CD8-positive, alpha-beta memory T cell (primary cell): ENCODE measurements at places on chromosomes 12 and 14.

DNA sequence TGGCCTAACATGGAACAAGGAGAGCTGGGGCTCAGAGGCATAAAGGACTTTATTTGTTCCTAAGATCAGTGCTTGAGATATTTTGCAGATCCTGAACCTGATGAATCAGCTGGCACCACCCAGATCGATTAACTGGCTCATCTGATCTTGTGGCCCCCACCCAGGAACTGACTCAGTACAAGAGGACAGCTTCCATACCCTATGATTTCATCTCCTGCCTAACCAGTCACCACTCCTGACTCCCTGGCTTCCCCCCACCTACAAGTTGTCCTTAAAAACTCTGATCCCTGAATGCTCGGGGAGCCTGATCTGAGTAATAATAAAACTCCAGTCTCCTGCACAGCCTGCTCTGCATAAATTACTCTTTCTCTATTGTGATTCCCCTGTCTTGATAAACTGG is 5.1 kb downstream of the C12orf56 start:
- DNase-seq = no peak

DNA sequence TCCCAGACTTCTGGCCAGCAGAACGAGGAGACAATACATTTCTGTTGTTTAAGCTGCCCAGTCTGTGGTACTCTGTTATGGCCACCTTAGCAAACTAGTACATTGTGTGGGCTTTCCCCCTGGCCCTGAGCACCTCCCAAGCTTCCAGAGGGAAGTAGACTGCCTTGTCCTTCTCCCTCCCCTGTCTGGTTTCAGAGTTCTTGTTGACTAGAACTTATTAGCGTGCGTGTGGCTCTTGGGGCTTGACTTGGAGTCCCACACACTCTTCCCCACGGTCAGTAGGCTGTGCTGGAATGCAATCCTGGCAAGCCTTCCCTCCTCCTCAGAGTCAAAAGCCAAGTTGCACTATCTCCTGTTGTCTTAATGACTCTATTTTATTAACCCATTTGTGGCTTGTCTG is 27.7 kb downstream of the FBLN5 start:
- no peak for DNase-seq

DNA sequence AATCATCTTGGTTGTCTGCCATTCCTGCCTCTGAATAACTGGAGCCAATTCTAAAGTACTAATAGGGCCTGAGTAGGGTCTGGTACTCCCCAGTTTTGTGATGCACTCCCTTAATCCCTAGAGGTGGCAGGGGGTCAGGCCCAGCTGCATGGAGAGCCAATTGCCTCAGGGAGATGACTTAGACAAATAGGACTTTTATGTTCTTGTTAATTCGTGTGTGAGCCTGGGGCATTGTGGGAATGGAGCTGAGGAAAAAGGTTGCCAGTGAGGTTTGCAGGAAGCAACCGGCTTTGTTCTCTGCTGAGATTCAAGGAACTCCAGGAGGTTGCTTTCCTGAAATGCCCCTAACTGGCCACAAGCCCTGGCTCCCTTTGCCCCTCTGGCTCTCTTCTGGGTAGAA is 6.8 kb upstream of the DCD start:
- no peak for DNase-seq

- no peak for DNase-seq
Observed at GRCh38 chr14:87830443-87831096, 162.4 kb downstream of the GALC start.

- no peak for DNase-seq
Observed at GRCh38 chr14:91164676-91165075, 50.8 kb downstream of the DGLUCY start.

DNA sequence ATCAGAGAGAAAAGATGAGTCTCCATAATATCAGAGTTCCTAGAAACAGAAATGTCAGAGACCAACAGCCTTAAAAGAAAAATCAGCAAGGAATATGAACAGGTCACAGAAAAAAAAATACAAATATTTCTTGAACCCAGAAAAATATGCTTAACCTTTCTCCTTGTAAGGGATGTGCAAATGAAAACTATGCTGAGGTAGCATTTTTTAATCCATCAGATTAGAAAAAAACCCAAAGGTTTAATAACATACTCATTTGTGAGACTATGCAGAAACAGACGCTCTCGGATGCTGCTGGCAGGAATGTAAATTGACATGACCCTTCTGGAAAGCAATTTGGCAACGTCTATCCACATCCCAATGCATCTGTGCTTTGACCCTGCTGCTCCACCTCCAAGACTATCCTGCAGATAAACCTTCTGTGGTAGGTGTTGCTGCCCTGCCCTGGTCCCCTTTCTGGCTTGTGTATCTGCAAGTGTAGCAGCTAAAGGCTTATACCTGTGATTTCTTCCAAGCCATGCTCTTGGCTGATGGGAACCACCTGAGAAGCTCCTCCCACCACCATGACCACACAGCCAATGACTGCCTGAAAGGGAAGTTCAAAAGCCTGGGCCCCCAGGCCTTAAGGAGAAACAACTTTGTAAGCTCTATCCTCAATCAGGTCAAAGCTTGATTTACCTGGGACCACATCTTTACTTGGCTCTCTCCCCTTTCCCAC is 49.4 kb downstream of the LTBP2 start:
- DNase-seq = no peak

DNA sequence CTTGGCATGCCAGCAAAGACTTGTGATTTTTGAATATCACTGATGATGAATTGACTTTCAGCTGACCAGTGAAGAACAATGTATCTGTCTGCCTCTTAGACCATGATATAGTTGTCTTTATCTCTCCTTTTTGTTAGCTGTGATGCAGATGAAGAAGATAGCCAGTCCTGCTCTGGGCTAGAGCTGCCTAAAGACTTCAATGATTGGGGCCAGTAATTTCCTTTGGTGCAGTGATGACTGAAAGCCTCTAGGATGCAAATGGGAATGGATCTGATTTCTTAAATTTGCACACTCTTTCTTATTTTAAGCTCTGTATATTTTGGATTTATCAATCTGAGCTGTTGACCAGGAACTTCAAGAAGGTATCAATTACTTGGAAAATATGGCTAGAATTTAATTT is at the start of gene TAS2R9:
TAS2R9 (minus strand) TSS at position 101 of the 400 bp plus-strand sequence; CDS start at position 8, 93 bp downstream.
- no peak for DNase-seq

DNA sequence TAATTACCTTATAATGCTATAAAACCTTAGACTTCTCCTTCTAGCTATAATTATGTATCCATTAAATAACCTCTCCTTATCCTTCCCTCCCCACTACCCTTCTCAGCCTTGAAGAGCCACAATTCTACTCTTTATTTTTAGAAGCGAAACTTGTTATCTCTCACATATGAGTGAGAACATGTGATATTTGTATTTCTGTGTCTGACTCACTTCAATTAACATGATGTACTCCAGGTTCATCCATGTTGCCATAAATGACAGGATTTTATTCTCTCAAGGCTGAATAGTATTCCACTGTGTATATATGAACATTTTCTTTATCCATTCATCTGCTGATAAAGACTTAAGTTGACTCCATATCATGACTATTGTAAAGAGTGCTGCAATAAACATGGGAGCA is 485.6 kb downstream of the FLRT2 start:
- DNase-seq = no peak

DNA sequence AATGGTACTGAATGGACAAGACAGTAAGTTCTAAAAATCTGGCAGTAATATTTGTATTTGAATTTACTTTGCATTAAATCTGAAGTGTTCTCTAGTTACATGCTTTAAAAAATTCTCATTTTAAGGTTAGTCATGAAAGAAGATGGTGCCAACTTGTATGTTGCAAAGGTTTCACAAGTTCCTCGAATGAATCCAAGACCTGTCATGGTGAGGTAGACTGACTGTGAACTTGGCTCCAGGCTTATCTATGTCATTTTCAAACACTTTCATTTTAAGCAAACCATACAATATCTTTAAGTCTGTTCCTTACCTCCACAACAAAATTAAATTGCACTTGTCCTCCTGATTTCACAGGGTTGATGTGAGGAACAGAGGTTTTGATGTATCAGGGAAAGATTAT is 23.4 kb downstream of the CLEC2D start:
- no peak for DNase-seq

DNA sequence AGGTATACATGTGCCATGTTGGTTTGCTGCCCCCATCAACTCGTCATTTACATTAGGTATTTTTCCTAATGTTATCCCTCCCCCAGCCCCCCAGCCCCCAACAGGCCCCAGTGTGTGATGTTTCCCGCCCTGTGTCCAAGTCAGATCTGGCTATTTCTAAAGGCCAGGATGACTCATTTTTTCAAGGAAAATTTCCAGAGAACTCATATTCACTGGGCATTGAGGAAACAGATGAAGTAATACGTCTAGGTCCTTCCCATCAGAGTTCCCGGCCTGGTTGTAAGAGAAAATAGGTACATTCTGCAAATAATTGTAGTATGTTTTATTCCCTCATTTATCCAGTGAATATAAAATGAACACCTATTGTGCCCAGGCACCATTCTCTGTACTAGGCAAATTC is 345.2 kb downstream of the BCL11B start:
- DNase-seq = no peak

DNA sequence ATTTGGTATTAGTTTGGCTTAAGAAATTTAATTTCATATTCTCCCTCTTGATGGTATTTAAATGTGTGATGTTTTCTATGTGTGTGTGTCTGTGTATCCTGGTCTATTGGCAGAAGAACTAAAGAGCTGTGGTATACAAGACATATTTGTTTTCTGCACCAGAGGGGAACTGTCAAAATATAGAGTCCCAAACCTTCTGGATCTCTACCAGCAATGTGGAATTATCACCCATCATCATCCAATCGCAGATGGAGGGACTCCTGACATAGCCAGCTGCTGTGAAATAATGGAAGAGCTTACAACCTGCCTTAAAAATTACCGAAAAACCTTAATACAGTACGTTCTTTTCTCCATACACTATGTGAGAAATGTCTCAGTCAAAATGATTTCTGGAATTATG is 14.6 kb downstream of the CDKN3 start:
- DNase-seq = no peak

GRCh38 chr14:51396222-51396815 is 156.3 kb downstream of the TMX1 start:
- DNase-seq = no peak

DNA sequence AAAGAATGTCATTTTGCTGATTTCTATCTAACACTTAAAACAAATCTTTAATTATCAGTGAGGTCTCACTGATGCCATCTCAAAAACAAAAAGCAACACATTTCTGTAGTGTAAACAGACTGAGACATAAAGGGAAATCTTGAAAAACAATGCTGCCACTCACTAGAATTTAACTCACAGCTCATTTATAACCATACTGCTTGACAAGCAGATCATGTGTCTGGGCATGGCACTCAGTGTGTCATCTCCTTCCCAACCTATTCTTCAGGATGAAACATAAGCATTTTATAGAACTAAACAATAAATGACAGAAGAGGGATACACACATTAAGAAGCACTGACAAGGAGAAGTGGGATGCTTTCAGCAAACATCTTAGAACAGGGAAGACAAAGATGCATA is 22.4 kb downstream of the ATF7 start:
- no peak for DNase-seq

GRCh38 chr14:89973234-89973823 is 17.6 kb downstream of the TDP1 start:
- peak; percentile 10 for DNase-seq

DNA sequence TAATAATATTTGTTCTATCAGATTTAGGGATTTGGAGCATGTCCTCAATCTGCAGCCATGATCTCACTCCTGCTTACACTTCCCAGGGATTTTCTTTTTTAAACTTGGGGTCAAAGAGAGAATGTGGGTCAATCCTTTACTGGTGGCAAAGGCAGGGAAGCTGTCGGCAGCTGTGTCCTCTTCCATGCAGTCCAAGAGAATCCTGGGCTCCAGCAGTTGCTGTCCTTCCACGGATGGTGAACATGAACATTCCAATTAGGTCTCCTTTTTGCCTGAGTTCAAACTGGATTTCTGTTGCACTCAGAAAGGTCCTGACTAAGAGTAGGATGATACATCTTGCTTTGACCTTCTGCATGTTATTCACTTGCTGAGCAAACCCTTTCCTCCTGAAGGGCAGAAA is 73.9 kb downstream of the ARL6IP4 start:
- no peak for DNase-seq

DNA sequence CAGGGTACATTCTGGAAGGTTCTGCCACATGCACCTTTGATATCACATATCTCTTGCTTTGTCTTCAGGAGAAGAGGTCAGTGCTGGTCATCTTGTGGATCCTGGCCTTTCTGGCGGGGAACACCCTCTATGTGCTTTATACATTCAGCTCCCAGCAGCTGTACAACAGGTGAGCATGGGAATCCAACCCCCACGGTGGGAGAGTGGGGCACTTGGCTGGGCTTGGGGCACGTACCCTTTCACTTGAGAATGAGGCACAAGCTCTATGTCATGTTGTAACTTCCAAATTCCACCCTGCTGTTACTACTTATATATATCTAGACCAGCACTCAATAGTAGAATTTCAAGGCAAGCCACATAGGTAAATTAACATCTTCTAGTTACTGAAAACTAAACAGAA is 28.6 kb downstream of the RNFT2 start:
- DNase-seq = no peak

DNA sequence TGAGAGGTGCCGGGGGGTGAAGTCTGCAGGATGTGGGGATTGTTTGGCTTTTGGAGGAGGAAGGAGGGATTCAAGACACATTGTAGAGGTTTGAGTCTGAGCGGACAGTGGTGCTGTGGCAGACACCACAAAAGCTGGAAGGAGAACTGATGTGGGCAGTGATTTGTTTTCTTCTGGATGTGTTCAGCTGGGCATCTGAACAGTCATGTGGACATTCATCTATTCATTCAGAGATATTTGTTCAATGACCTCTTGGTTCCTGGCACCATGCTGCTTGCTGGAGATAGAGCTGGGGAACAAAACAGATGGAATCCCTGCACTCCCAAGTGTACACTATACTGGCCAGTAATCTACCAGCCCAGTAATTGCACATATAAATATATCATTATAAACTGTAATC is 64.0 kb downstream of the PTPN11 start:
- DNase-seq = no peak

DNA sequence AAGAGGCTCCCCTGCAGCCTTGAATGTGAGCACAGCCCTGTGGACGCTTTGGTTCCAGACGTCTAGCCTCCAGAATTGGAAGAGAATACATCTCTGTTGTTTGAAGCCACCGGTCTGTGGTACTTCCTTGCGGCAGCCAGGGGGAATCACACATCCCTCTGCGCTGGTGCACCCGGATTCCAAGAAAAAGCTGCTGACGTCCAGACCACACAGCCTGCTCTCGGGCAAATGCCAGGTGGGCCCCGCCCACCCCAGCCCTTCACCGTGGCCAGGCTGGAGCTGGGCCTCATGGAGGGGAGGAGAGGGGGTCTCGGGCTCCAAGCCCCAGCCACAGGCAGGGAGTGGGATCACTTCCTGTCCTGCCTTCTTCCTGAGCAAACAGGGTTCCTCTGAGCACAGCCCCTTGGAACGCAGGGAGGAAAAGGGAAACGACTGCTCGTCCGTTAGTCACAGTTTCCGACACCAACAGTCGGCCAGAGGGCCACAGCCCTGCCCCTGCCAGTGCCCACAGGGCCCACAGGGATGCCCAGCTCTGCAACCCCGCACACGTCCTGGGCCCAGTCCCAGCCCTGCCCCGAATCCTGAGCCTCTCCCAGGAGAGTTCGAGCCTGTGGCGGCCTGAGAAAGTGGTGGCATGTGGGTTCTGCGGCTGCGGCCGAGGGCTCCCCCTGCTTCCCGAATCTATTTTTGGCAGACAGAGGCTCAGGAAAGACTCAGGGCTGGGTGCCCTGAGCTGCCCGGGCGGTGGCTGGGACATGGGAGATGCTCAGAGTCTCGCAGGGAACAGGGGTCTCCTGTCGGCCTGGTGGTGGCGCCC is 85.3 kb downstream of the RFLNA start:
- DNase-seq = no peak

- DNase-seq = no peak
Observed at GRCh38 chr12:51009056-51009440, 17.1 kb downstream of the SLC11A2 start.
